ENCODE measurements at places on chromosomes 7 and 10.

DNA sequence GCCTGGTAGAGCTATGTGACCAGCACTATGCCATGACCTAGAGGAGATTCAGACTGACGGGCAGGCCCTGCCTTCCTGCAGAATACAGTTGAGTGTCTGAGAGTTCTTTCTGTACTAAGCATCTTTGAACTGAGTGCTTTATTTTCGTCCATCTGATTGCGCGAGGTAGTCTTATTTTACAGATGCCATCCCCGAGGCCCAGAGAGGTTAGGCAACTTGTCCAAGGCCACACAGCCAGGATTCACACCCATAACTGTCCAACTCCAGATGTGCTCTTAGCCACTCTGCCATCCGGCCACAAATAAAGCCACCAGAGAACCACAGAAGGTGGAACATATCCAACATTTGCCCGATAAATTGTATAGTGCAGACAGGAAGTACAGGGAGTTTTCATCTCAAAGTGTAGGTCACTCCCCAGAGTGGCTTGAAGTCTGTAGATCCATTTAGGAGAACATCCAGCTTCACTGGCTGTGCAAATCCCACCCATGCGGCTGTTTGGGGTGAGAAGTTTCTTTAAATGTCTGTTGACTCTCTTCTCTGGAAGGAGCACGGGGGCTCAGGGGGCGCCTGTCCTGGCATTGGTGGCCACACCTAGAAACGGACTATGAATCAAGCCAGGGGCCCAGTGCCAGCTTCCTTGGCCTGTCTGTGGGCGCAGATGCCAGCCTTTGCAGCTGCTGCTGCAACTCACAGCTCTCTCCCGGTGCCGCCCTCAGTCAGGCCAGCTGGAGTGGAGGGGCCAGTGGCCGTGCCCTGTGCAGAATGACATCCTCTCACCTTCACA, 11.1 kb downstream of the CHST3 start:
- DNase-seq = no peak

DNA sequence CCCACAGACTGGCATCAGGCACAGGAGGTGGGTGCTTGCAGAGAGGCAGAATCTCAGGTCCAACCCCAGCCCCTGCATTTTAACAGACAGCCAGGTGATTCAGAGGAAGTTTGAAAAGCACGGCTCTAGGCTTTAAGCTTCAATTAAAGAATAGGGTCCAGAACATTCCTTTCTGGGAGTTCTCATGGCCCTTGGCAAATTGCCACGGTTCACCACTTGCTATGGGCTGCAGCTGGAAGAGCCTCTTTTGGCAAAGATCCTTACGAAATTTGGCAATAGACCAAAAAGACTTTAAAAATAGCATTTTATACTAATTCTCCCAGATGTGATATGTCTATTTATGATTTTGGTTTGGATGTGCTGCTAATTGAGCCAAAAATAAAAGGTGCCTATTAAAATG, 148.1 kb downstream of the ITGA8 start:
- DNase-seq = no peak

- DNase-seq = peak; percentile 50
Measured at GRCh38 chr10:74081192-74081803, 69.3 kb downstream of the AP3M1 start.

GRCh38 chr7:24939416-24939815, 40.6 kb downstream of the OSBPL3 start:
- DNase-seq = no peak

DNA sequence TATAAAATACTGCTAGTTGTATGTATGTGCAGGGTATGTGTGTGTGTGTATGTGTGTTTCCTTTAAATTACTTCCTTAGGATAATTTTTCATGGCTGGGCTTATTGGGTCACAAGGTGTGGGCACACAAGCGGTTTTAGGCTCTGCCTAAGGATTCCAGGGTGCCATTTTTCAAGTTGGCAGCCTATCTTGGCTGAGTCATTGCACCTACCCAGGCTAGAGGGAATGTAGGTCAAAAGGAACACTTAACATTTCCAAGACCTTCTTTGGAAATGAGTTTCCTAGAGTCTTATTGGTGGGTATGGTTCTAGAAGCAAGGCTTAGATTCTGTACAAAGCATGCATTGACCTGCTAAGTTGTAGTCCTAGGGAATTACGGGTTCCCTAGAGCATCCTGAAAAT, 642.1 kb downstream of the LRMDA start:
- no peak for DNase-seq

GRCh38 chr7:12431886-12432556, 28.4 kb upstream of the VWDE start:
- DNase-seq = no peak

DNA sequence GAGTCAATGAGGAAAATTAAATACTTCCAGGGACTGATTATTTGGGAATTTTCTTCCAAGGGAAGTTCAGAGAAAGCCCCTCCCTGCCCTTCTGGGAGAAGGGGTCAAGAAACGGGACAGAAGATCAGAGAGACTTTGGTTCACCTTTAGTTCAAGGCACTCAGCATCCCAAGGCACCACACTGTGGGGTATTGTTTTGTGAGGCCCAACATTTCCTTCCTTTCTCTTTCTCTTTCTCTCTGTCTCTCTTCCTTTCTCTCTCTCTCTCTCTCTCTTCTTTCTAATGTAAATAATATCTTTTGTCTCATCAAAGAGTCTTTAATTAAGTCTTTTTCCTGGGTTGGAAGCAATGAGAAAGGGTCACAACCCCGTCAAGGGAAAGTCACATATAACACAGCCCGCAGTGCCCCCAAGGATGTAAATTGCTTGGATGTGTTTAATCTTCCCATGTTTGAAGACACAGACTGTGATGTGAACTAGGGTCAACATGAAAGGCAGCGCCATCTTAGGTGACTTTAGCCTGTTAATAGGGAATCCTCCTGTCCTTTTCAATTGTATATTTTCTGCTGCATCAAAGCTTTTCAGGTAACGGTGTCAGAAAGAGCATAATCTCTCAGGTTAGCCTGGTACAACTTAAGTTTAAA, 983.3 kb upstream of the C7orf33 start:
- no peak for DNase-seq

DNA sequence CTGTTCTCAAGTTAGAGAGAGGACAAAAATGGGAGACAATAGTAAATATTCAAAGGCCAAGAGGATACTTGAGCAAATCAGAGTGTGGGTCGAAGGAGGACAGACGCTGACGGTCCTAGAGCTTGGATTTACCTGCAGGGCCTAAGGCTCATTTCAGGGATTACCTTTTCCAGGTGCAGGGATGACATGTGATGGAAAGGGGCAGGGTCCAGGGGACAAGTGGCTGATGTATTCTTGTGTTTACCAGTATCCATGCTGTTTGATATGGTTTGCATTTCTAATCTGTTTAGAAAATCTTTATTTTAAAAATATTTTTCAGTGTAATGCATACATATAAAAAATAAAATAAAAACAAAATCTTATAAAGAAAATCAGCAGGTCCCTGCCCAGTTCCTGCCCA, 5.3 kb downstream of the GALNTL5 start:
- no peak for DNase-seq

DNA sequence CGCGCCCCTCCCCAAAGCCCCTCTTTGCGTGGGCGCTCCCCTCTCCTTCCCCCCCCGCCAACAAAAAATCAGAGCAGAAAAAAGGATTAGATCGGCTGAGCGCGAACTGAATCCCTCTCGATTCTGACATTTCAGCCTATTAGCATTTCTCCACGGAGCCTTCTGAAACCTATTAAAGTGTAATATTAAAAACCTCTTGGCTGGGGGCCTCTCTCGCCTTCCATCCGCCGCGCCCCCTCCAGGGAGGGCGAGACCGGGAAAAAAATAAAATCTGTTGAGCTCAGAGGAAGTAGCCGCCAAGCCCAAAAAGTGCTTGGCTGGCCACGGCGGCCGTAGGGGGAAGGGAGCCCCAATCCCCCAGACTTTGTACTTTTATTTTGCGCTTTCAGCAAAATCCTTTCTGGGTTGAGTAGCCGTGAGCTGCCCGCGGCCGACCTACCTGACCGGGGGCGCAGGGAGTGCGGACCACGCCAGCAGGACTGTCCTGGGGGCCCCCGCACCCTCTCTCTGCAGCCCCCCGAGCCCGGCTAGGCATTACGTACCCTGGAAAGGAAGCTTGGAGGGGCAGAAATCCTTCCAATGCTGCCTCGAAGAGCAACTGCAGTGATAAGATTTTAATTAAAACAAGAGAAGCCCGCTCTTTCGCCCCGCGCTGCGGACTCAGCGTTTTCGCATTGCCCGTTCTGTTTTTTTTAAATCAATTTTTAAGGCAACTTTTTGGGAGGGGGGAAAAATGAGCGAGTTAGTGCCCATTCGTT, 1.3 kb upstream of the TNRC18 start:
- DNase-seq = peak; percentile 42

DNA sequence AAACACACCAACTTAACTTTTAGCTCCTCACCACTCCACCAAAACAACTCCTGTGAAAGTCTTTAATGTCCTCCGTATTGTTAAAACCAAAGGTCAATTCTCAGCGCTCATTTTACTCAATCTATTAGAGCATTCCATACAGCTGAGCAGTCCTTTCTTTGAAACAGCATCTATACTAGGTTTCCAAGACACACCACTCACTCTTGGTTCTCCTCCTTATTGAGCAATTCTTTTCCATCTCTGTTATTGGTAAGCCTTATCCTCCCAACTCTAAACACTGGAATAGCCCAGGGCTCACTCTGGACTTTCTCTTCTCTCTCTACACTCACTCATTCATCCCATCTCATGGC, 34.9 kb downstream of the COA1 start:
- DNase-seq = no peak

DNA sequence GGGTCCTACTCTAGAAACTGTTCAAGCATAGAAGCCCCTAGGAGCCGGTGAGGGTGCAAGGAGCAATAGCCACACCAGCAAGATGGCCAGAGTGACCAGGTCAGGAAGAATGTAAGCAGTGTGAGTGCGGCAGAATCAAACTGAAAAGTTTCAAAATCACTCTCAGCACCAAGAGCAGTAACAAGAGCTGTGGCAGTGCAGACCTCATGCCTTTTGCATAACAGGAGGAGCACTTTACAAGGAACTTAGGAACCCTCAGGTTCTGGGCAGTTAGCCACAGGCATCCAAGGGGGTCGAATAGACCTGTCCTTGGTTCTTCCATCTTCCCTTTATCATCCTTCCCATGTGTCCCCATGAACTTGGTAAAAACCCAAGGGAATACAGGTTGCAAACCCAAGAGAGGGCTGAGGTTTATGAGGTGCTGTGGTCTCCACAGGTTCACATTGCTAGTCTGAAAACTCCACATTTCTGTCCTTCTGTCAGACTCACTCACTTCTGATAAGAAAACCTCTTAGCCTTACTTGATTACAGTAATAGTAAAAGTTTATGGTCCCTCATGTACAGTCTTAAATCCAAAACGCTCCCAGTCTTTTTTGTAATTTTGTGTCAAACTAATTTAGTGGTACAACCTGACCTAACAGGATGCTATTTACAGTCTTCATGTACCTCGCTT, 78.4 kb downstream of the PON1 start:
- DNase-seq = no peak

DNA sequence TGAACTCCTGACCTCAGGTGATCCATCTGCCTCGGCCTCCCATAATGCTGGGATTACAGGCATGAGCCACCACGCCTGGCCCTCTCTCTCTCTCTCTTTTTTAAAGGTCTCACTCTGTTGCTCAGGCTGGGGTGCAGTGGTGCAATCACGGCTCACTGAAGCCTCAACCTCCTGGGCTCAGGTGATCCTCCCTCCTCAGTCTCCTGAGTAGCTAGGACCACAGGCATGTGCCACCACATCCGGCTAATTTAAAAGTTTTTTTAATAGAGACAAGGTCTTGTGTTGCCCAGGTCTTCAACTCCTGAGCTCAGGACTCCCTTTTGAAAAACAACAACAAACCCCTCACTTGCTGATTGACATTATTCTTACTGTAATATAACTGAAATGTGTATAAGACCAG, 11.6 kb downstream of the PALD1 start:
- DNase-seq = no peak

GRCh38 chr7:15323550-15323949, 238.3 kb downstream of the AGMO start:
- DNase-seq = no peak

DNA sequence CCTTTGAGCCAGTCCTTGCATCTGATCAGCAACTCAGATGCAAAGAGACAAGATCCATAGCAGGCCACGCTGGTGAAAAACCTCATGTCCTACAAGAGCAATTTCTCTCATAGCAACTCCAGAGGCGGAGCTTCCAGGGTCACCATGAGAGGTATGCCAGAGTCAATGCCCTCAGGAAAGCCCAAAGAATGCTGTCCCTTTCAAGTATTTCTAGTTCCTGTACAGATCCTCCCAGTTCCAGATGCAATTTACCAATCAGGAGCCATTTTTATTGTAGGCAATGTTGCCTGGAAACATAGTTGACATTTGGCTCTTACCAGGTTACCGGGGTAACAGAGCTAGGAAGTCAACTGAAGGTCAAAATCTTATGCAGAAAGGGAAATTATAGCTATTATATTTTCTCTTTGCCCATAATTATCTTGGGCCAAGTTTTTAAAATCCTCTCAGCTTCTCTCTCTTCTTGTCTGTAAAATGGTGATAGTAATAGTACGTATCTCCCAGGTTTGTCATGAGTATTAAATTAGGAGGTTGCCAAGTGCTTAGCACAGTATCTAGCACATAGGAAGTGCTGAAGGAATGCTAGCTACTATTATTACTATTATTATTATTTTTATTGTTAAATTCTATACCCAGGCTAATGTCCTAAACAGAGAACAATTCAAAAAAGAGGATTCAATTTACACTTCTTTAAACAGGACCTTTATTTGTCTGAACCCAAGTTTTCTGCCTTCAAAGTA, 46.3 kb upstream of the TM9SF3 start:
- DNase-seq = no peak

GRCh38 chr7:21939136-21939857, 6.4 kb downstream of the CDCA7L start:
- no peak for DNase-seq

- DNase-seq = no peak
Measured at GRCh38 chr7:151068069-151068773, 8.8 kb downstream of the SLC4A2 start.

- DNase-seq = peak; percentile 75
Measured at GRCh38 chr10:21526188-21526859, 842 bp upstream of the SKIDA1 start.

DNA sequence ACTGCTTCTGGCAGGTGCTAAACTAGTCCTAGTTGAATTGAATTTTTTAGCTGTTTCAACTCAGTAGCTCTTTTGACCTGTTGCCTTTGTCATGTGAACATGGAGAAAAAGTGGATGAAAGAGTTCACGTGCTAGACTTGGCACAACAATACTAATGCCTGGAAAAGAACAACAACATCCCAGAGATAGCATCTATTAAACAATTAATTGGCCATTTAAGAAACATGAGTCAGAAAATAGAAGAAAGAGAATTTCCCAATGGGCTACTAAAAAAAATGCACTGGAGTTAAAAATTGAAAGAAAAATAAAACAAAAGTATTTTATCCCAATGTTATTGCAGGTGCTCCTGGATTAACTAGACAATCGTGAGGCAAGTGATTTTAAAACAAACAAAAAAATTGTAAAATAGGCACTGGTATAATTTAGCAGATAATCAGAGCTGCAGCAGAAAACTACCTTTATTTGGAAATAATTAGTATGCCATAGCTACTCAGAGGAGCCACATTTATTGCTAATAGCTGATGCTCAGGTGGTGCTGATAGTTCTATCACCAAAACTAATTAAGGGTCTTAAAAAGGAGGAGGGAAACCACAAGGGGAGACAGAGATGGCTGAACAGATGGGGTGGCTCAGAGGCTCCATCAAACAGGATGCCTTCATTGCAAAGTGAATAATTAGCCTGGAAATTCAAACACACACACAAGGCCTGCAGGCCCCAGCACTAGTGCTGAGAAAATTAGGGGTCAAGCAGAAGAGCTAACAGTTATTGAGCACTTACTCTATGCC, 17.6 kb downstream of the CCDC71L start:
- no peak for DNase-seq

Data from endothelial cell (in vitro differentiated cells).